Right hindlimb (tissue), 1 donor: ENCODE measurements at places on chromosomes 1 and 21.

GRCh38 chr1:173555651-173556305 is 47.1 kb downstream of the SLC9C2 start:
- no peak for DNase-seq

- DNase-seq, result no peak
Observed at GRCh38 chr1:25072461-25072860, 142.4 kb upstream of the RUNX3 start.

- no peak for DNase-seq
Observed at GRCh38 chr1:34128186-34128889, 36.7 kb downstream of the CSMD2 start.

DNA sequence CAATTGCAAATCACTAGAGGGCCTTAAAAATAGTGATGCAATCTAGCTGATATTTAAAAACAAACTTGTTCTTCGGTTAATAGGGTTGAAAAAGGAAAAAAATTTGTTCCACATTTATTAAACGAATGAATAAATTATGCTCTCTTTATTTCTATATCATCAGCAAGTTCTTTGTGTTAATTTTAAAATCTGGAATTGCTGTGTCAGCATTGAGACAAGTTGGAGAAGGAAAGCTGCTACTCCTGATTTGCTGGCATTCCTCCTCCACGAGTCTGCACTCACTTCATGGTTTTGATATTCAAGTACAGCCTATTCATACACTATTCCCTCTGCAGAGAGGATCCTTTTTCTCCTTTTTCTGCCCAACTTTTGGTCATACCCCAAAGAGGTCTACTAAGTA is 117.6 kb downstream of the MRPL39 start:
- DNase-seq, result no peak

DNA sequence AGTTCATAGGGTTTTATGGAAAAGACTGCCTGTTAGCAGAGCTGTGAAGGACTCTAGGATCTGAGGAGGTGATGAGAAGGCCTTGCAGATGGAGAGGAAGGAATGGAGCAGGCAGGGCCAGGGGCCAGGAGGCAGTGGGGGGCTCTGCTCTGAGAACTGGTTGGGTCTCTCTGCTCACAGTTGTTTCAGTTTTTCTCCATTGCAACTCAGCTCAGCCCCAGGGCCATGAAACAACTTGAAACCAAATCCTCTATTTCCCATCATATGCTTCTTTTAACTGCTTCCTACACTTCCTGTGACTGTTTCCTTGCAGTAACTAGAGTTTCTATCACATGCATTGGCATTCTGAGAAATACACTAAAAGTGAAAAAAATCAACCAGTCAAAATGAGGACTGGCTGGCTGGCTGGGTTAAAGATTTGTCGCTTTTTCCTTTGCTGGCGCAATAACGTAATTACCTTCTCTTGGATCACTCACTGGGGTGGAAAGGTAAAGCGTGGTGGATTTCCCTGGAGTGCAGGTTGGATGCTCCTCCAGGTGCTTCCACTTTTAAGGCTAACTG is 172.0 kb downstream of the CDC7 start:
- no peak for DNase-seq

DNA sequence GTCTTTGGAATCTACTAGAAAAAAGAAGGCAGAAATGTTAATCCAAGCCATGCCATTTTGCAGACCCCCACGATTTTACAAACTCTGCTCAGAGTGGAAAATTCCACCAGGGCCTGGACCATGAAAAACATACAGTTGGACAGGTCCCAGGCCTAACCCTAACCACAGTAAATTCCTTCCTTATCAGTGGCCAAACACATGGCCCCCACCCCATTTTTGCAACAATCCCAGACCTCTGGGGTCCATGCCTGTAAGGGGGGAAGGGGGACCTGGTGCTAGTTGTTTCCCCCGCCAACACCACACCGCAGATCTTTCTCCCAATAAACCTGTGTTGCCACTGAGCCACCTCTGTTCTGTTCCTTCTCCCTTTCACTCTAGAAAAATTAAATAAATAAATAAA is 1352.7 kb downstream of the AMY1C start:
- DNase-seq, result no peak
